ENCODE measurements at places on chromosomes 12 and 14.

DNA sequence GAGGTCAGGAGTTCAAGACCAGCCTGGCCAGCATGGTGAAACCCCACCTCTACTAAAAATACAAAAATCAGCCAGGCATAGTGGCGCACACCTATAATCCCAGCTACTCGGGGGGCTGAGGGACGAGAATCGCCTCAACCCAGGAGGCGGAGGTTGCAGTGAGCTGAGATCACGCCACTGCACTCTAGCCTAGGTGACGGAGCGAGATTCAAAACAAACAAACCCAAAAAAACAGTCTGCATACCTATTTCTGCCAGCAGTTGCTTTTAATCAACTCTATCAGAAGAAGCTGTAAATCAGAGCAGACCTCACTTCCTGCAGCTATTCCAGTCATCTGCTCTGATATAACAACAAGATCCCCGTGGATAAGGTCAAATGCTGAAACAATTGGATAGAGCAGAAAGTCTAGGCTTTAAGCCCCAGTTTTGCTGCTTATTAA lies 50.5 kb downstream of the LIMA1 start:
- DNase-seq: no peak

DNA sequence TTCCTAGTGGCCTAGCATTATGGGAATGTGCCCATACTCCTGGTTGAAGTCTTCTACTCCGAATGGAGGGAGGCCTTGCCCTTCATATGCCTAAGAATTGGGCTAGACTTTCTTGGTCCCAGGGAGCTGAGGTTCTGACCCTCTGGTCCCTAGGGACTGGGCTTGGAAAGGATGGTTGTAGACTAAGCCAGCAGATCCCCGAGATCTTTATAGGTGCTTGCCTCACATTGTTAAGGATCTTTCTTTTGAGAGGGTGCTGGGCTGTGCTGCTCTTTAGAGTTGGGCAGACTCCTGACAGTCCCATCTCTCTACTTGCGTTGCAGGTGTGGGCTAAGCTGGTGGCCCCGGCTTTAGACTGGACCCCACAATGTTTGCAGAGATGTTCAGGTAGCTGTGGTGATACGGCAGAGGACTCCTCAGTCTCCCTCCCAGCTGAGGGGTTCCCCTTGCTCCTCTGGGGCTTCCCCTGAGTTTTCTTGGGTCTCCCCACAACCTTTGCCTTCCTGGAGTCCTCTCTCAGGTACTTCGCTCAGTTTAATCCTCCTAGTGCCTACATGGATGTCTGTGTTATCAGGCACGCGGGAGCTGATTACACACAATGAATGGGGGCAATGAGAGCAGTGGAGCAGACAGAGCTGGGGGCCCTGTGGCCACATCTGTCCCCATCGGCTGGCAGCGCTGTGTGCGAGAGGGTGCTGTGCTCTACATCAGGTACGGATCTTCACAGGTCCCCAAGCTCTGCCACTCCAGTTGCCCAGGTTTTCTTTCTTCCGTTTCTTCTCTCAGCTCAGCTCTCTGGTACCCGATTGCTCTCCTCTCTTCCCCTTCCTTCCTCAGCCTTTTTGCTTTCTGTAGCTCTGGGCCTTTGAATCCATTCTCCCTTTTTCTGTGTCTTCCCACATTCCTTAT lies 1.3 kb downstream of the MBD6 start:
- no peak for DNase-seq

GRCh38 chr12:70002097-70002911 lies 177.3 kb downstream of the MYRFL start:
- DNase-seq: no peak

DNA sequence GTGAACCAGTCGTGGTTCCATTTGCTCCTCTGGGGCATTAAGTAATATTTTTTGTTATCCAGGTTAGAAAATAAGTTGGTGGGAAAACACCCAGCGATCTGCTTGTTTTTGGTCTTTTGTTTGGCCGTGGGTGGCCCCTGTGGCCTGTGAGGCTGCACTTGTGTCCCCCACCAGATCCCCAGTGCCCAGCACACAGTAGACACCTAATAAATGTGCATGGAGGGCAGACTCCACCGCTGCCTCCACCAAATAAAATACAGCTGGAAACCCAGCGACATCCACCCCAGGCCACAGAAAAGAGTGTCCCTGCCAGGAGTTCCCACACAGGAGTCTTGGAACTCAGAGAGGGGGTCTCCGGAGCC lies 8.3 kb upstream of the PPP1R13B start:
- no peak for DNase-seq

- no peak for DNase-seq
These were observed 637.7 kb upstream of the TMEM132C start for GRCh38 chr12:127629066-127629820.

- no peak for DNase-seq
These were observed 119.7 kb downstream of the SLC25A47 start for GRCh38 chr14:100442498-100443490.

- DNase-seq: no peak
These were observed 187.7 kb downstream of the PHETA1 start for GRCh38 chr12:111181143-111181726.

DNA sequence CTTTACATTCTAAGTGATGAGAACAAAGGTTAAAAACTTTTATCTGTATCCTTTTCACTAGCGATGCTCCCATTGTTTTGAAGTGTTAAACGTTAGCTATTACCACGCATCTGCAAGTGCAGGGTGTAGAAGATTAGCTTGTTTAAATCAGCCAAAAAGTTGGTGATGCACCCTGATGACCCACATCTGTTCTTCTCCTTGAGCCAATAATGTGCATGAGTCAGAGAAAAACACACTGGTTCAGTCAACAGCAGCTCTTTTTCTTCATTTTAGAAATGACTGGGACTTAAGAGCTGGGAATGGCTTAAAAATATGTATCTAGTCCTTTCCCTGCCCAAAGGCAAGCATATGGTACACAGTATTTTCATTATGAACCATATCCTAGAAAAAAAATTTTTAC lies 323.5 kb upstream of the PDE3A start:
- DNase-seq: no peak

DNA sequence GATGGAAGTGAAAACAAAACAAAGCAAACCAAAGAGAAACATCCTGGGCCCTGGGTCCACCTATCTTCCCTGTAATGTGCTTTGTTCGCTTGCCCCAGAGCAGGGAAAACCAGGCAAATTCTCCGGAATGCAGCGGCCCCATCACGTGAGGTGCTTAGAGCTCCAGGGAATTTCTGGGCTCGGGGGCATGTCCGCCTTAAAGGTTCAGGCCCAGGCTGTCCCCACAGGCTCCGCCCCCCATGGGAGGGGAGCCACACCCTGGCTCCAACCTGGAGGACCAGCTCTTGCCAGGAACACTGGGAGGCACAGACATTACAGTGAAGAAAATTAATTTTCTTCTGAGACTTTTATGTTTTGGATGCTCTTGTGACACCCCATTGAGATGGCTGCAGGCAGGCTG lies 69.9 kb downstream of the RBM19 start:
- no peak for DNase-seq
